ENCODE measurements at places on chromosomes 3 and 15.

- H3K27me3 ChIP-seq = no peaks in the 10 kb centered on the region
- no peak overlapping the region for H3K27ac ChIP-seq
- no peaks in the 10 kb centered on the region for H3K36me3 ChIP-seq
- H3K4me3 ChIP-seq = no peak overlapping the region
- no peak for DNase-seq
- H3K4me1 ChIP-seq = no peaks in the 10 kb centered on the region
These were observed 187.7 kb downstream of the GREM1 start for GRCh38 chr15:32905481-32905880.

GRCh38 chr3:26622621-26623418 lies at the start of gene LRRC3B:
TSS of gene LRRC3B (plus strand) at chr3:26622772. CDS start at chr3:26709673, 86,901 bp downstream.
- peak within 1 kb of the TSS; percentile 73 for H3K27ac ChIP-seq
- no peaks in the 10 kb centered on the region for H3K36me3 ChIP-seq
- H3K27me3 ChIP-seq = peaks cover 20% of the 10 kb centered on the region
- H3K4me3 ChIP-seq = peak within 1 kb of the TSS; percentile 99
- peaks cover 13% of the 10 kb centered on the region for H3K4me1 ChIP-seq

DNA sequence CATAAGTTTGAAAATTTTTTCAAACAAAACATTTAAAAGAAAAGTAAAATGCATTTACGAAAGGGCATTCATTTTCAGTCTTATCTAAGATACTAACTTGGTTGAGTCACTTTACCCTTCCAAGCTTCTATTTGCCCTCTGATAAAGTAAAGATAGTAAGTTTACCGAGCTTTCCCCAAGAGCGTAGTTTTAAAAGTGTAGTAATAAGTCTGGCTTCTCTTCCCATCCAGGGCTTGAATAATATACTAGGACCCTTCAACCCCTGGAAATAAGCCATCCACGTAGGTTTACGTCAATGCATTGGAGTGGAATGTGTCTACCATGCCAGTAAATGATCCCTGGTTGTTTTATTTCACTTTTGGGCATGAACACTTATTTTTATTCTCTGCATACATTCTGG lies 608.3 kb downstream of the NTRK3 start:
- H3K36me3 ChIP-seq = no peaks in the 10 kb centered on the region
- no peak overlapping the region for H3K4me3 ChIP-seq
- no peaks in the 10 kb centered on the region for H3K4me1 ChIP-seq
- peaks cover 3% of the 10 kb centered on the region for H3K27me3 ChIP-seq
- no peak for DNase-seq
- no peak overlapping the region for H3K27ac ChIP-seq

DNA sequence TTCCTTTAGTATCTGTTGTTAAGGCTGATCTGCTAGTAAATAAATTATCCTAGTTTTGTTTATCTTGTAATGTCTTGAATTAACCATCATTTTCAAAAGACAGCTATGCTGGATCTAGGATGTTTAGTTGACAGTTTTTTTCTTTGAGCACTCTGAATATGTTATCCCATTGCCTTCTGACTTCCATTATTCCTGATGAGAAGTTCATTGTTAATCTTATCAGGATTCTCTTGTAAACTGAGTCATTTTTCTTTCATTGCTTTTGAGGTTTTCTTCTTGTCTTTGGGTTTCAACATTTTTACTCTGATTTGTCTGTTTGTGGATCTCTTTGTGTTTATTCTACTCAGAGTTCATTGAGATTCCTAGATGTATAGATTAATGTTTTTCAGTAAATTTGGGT lies 157.7 kb downstream of the WNT7A start:
- H3K4me3 ChIP-seq = no peak overlapping the region
- peaks cover 17% of the 10 kb centered on the region for H3K36me3 ChIP-seq
- H3K27ac ChIP-seq = no peak overlapping the region
- H3K27me3 ChIP-seq = no peaks in the 10 kb centered on the region

- H3K27ac ChIP-seq = no peak overlapping the region
- H3K36me3 ChIP-seq = no peaks in the 10 kb centered on the region
- no peak for DNase-seq
- H3K4me1 ChIP-seq = peaks cover 7% of the 10 kb centered on the region
- no peak overlapping the region for H3K4me3 ChIP-seq
- H3K27me3 ChIP-seq = peaks cover 4% of the 10 kb centered on the region
These were observed 399.4 kb downstream of the OCA2 start for GRCh38 chr15:27699699-27700098.

- peaks cover 39% of the 10 kb centered on the region for H3K4me1 ChIP-seq
- no peaks in the 10 kb centered on the region for H3K36me3 ChIP-seq
- no peak overlapping the region for H3K4me3 ChIP-seq
- no peak for DNase-seq
- peaks cover 5% of the 10 kb centered on the region for H3K27me3 ChIP-seq
These were observed 249.3 kb downstream of the BBX start for GRCh38 chr3:107772016-107772415.

DNA sequence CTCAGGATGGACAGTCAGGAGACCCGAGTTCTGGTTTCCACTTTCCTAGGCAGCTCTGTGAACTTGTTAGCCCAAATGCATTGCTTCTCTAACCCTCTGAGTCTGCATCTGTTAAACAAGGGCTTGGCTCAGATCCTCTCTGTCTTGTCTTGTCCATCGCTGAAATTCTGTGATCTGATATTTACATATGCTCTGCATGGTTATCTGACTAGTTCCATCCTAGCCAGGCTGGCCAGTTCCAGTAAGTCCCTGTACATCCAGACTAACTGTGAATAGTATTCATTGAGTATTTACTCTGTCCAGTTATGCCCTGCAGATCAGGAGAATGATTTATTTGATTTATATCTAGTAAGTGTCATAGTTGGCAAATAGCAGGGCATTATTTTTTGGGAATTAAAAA lies 27.0 kb upstream of the SV2B start:
- peaks cover 9% of the 10 kb centered on the region for H3K27me3 ChIP-seq
- peaks cover 26% of the 10 kb centered on the region for H3K4me1 ChIP-seq
- no peak overlapping the region for H3K27ac ChIP-seq

GRCh38 chr3:181718369-181718768 lies 6.6 kb downstream of the SOX2 start:
- peaks cover 14% of the 10 kb centered on the region for H3K27me3 ChIP-seq
- no peak for DNase-seq
- H3K4me3 ChIP-seq = no peak overlapping the region
- peaks cover 14% of the 10 kb centered on the region for H3K4me1 ChIP-seq
- H3K27ac ChIP-seq = no peak overlapping the region

GRCh38 chr3:38556640-38557358 lies 60.7 kb downstream of the EXOG start:
- H3K4me1 ChIP-seq = no peaks in the 10 kb centered on the region
- DNase-seq = no peak
- no peak overlapping the region for H3K27ac ChIP-seq
- H3K4me3 ChIP-seq = no peak overlapping the region

GRCh38 chr15:93245661-93246042 lies 156.6 kb upstream of the RGMA start:
- H3K4me1 ChIP-seq = peaks cover 31% of the 10 kb centered on the region
- H3K4me3 ChIP-seq = peak overlapping the region; percentile 43
- no peaks in the 10 kb centered on the region for H3K36me3 ChIP-seq
- DNase-seq = peak; percentile 36

- H3K36me3 ChIP-seq = no peaks in the 10 kb centered on the region
- H3K27me3 ChIP-seq = peaks cover 4% of the 10 kb centered on the region
- H3K4me1 ChIP-seq = no peaks in the 10 kb centered on the region
- H3K27ac ChIP-seq = no peak overlapping the region
- no peak overlapping the region for H3K4me3 ChIP-seq
These were observed 48.1 kb downstream of the AMOTL2 start for GRCh38 chr3:134326126-134326525.
